Skeletal muscle cell (primary cell): ENCODE measurements at places on chromosomes 3 and 15.
A peak's percentile ranks its signal among the peaks of the same experiment; 100 is the strongest.

DNA sequence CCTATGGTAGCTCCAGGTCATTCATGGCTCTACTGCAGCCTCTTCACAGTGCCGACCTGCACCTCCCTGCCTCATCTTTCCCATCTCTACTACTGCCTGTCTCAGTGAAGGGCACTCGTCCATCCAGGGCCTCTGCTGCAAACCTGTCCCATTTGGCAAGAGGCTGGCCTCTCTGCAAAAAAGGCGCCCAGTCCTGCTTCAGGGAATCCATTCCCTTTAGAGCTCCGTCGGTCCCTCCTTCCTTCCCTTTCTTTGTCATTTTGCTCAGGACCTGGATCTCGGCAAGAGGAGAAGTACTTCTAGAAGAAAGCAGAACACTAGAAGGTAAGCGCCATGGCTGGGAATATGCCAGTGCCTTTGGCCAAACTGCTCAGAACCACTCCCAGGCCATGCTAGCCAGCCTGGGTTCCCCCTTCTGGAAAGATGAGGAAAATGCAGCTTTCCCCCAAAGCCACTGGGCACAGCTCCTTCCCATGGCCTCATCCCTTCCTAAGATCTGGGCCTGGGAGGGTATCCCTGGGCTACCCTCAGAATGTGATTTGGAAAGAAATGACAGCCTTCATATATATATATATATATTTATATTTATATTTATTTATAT lies 6.4 kb upstream of the ISL2 start:
- no peak for DNase-seq

DNA sequence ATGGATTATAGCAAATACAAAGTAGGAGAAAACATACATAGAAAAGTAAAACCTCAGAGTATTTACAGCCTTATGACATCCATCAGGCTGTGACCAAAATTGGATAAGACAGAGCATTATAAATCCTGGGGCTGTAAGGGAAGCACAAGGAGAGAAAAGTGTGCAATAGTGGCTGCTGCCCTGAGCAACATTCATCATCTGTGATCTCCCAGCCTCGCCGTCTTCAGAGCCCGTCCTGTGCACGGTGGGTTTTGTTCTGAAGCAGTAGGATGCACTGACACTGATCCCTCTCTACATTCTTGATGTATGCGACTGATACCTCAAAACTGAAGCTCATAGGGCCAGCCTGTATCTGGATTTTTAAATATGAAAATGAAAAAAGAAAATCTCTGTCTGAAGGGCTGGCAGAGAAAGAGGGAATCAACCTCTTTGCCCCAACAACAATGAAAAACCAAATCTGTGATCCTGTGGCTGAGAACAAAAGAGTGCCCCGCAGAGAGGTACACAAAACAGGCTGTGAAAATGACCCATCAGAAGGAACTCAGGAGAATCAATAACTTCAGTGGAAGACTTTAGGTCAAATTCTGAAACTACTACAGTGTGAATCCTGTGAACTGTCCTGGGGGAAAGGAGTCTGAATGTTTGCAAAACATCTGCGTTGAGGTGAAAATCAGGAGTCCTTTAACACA lies 8.2 kb upstream of the RTP4 start:
- DNase-seq, result no peak

GRCh38 chr3:29335438-29335837 lies 54.6 kb downstream of the RBMS3 start:
- DNase-seq, result peak; percentile 96

DNA sequence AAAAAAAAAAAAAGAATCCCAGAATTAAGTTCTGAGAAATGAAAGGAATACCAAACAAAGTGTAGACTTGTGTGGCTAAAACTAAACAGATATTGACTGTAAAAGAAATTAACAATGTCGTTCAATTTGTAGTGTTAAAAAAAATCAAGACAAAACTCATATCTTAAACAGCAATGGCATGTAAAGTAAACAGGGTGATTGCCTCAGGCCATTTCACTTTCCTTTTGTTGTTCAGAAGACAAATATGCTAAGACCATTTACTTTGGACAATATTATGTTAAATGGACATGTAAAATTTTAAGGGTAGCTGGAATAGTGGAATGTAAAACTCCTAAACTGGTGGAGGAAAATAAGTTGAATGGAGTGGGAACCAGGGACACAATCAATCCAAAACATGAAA lies 139.1 kb downstream of the RTP4 start:
- DNase-seq, result no peak

GRCh38 chr3:167941234-167941995 lies 154.3 kb downstream of the GOLIM4 start:
- peak; percentile 79 for DNase-seq

DNA sequence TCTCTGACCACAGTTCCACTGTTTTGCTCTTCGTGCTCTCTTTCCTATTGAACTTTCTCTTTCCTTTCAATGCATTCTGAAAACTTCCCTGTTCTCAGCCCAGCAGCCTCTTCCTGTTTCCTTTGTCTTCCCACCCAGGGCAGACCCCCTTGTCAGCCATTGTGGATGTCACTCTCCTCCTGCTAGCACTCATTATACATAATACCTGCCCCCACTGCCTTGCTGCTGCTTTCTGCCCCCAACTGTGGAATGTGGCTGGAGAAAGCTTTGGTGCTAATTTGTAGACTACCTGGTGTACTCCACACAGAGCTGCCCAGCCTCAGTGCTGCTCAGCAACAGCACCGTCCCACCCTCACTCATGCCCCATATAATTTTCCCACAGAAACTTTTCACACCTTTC lies 80.2 kb downstream of the CHCHD6 start:
- DNase-seq, result no peak

GRCh38 chr3:196184881-196185280 lies 26.3 kb downstream of the ZDHHC19 start:
- DNase-seq, result no peak

- DNase-seq, result no peak
Observed at GRCh38 chr3:194908972-194909371, 223.3 kb downstream of the FAM43A start.
